ENCODE measurements at places on chromosomes 2 and 18. TPM values are rescaled to one million over a fixed set of nuclear protein-coding genes. Genes with fewer than 3 reads are reported as not detected.
A peak's percentile ranks its signal among the peaks of the same experiment; 100 is the strongest.

POTEC gene
- not detected for polyA plus RNA-seq

MBOAT2 gene
- 44.8 TPM for polyA plus RNA-seq

DNA sequence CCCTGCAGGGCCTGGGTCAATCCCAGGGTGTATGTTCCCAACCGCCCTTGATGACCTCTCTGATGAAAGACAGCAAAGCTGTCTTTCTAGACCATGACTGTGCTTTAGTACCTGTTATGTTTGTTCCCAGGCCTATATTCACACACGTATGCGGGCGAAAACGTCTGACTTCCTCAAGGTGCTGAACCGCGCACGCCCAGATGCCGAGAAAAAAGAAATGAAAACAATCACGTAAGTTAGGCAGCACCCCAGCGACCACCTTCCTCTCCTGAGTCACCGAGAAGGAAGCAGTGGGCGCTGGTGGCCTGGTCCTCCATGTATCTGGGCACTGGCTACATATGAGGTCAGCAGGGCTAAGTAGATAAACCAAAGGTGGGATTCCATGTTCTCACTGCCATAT, 11.1 kb upstream of the GPBAR1 start:
- no peak for DNase-seq

- peak; percentile 20 for DNase-seq
Observed at GRCh38 chr2:158914066-158914465, 54.4 kb upstream of the TANC1 start.
